Muscle of leg (tissue), 16 donors: ENCODE measurements at places on chromosomes 11 and 22. TPM values are rescaled to one million over a fixed set of nuclear protein-coding genes. Genes with fewer than 3 reads are reported as not detected.

- H3K27ac ChIP-seq, result no peak overlapping the region
- no peak for DNase-seq
- no peak overlapping the region for H3K4me3 ChIP-seq
- H3K4me1 ChIP-seq, result peaks cover 31% of the 10 kb centered on the region
These were observed 6.0 kb upstream of the BID start for GRCh38 chr22:17780116-17780740.

DNA sequence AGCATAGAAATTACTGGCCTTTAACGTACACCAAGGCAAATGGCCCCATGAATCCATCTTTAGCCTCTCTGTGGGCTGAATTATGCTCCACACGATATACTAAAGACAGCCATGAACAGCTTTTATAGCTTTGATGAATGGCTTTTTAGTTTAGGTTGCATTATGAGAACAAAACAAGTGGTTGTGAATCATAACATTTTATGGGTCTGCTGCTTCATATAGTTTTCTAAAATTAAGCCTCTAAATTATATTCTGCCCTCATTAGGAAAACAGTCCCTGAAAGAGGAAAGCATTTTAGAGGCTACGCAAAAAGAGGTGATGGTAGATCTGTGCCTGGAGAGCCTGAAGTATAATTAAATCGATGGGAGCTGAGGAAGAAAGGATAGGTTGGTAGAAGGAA, 221.3 kb downstream of the CADM1 start:
- peaks cover 2% of the 10 kb centered on the region for H3K4me1 ChIP-seq
- H3K27me3 ChIP-seq, result no peaks in the 10 kb centered on the region
- DNase-seq, result no peak
- no peak overlapping the region for H3K4me3 ChIP-seq
- H3K36me3 ChIP-seq, result no peaks in the 10 kb centered on the region

GRCh38 chr11:8290081-8290810, 26.6 kb upstream of the LMO1 start:
- no peaks in the 10 kb centered on the region for H3K27me3 ChIP-seq
- no peak for DNase-seq
- no peak overlapping the region for H3K4me3 ChIP-seq
- H3K36me3 ChIP-seq, result no peaks in the 10 kb centered on the region
- H3K4me1 ChIP-seq, result peaks cover 12% of the 10 kb centered on the region
- no peak overlapping the region for H3K27ac ChIP-seq

Gene TPCN2
- 6.8 TPM for total RNA-seq

DNA sequence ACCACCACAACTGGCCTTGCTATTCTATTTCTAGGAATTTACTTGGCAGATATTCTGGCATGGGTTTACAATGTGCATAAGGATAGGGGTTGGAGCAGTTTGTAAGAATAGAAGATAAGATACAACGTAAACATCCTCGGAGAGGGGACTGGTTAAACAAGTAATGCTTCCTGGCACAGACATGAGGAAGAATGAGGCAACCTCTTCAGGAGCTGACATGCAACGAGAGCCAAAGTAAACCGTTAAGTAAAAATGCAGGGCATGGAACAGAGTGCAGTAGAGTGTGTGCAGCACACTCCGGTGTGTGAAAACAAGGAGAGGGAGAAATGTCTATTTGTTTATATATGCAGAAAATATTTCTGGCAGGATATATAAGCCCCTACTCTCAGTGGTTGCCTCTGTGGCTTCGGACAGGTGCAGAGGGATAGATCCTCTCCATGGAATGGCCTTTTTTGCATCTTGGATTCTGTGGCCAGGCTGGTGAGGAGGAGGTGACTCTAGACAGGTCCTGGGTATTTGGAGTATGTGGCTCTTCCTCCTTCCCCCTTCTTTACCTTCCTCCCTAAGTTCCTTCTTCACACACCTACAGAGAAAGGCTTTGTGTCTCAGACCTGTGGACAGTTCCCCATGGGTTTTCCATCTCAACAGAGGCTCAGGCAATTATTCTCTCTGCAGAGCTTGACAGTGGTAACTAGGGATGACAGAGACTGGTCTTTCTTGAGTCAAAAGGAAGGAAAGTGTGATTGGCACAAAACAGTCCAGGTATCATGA, 2.5 kb downstream of the RAB36 start:
- peak; percentile 28 for DNase-seq
- H3K36me3 ChIP-seq, result no peaks in the 10 kb centered on the region
- no peak overlapping the region for H3K27ac ChIP-seq
- peaks cover 8% of the 10 kb centered on the region for H3K27me3 ChIP-seq
- peaks cover 14% of the 10 kb centered on the region for H3K4me1 ChIP-seq

DNA sequence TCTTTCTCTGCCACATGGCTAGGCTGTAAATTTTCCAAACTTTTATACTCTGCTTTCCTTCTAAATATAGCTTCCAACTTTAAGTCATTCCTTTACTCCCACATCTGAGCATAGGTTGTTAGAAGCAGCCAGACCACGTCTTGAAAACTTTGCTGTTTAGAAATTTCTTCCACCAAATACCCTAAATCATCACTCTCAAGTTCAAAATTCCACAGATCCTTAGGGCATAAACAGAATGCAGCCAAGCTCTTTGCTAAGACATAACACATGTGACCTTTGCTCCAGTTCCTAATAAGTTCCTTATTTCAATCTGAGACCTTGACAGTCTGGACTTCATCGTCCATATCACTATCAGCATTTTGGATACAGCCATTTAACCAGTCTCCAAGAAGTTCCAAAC, 749.9 kb downstream of the METTL15 start:
- DNase-seq, result peak; percentile 8
- no peaks in the 10 kb centered on the region for H3K27me3 ChIP-seq
- H3K36me3 ChIP-seq, result no peaks in the 10 kb centered on the region

Gene CREB3L1
- 14.2 TPM for total RNA-seq

DNA sequence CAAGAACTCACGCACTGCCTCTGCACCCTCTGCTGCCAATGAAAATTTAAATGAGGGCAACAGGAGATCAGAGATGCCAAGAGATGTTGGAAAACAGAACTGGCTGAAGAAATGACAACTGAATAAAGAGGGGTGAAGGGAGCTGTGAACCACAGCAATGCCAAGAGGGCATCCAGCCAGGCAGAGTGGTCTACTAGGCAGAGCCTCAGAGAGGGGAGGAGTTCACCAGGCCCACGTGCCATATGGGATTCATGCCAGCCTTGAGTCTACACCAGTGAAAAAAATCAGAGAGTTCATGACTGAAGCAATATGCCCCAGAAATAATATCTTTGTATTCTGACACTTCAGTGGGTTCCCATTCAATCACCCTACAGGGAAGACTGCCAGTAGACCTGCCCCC, 4.4 kb downstream of the APOL2 start:
- H3K36me3 ChIP-seq, result peaks cover 53% of the 10 kb centered on the region
- H3K4me1 ChIP-seq, result peaks cover 37% of the 10 kb centered on the region
- H3K27ac ChIP-seq, result no peak overlapping the region
- H3K4me3 ChIP-seq, result no peak overlapping the region
- no peak for DNase-seq

DNA sequence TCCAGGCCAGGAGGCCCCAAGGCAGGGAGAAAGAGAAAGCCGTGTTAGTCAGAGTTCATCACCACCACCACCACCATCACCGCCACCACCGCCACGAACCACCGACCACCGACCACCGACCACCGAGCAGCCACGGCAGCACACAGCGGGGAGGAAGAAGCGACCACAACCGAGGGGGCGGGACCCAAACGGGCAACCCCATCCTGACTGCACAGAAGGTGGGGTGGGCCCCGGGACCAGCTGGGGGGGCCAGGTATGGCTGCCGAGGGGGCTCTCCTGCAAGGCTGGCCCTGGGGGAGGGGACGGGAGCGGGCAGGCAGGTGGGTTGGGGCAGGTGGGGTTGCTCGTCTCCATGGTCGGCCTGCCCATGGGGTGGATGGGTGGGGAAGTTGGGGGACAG, 34.2 kb downstream of the SYT7 start:
- H3K27ac ChIP-seq, result no peak overlapping the region
- DNase-seq, result no peak
- H3K4me1 ChIP-seq, result peaks cover 16% of the 10 kb centered on the region
- no peaks in the 10 kb centered on the region for H3K36me3 ChIP-seq
- H3K4me3 ChIP-seq, result peak overlapping the region; percentile 2

DNA sequence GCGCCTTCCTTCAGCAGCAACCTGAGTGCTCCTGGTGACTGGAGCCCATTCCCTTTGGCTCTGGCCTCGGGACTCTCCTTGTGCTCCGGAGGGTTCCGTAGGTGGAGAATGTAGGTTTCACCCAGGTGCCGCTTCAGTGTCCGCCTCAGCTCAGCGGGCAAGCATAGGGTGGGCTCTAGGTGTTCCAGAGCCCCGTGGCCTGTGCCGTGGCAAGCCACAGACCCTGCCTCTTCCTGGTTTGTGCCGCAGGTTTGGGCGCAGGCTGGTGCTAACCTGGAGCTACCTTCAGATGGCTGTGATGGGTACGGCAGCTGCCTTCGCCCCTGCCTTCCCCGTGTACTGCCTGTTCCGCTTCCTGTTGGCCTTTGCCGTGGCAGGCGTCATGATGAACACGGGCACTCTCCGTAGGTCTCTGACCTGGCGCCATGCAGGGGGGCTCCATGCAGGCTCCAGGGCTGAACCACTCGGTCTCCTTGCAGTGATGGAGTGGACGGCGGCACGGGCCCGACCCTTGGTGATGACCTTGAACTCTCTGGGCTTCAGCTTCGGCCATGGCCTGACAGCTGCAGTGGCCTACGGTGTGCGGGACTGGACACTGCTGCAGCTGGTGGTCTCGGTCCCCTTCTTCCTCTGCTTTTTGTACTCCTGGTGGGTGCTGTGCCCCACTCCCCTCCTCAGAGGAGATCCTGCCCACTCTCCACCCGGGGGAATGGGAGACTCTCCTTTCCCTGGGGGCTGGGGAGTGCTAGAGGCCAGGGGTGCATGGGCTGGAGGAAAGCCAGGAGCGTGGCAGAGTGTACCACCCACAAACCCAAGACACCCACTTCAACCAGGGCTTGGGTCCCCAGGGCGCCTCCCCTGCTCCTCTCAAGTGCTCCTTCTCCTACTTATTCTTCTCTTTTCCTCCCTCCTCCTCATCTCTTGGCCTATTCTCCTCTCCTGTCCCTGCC, 2.4 kb downstream of the SLC22A12 start:
- H3K4me3 ChIP-seq, result no peak overlapping the region
- DNase-seq, result no peak
- H3K27me3 ChIP-seq, result peaks cover 8% of the 10 kb centered on the region
- no peaks in the 10 kb centered on the region for H3K36me3 ChIP-seq

DNA sequence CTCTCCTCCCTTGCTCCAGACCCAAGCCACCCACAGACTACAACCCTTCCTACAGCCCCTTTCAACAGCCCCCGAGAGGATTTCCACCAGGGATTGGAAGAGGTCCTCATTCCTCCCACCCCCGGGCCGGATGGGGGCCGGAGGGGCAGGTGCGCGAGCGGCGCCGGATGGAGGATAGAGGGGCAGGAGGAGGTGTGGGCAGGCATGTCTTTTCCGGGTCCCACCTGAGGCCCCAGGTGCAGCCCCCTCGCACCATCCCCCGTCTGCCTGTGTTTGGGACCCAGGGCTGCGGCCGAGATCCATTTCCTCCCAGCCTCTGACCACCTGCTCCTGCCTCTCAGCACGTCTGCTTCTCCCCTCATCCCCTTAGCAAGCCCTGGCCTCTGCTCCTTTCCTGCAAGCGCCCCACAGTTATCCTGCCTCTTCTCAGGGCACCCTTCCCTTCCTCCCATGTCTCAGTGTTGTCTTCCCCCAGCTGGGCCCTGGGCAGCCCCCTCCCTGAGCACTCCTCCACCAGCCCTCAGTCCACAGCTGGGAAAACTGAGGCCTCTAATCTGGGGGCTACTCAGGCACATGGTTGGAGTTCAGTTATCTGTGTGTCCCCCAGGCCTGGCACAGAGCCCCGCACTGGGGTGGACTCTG, 19.3 kb upstream of the CBX7 start:
- DNase-seq, result peak; percentile 59
- H3K27ac ChIP-seq, result peak overlapping the region; percentile 5
- H3K36me3 ChIP-seq, result no peaks in the 10 kb centered on the region
- H3K4me3 ChIP-seq, result no peak overlapping the region
- peaks cover 58% of the 10 kb centered on the region for H3K4me1 ChIP-seq
- no peaks in the 10 kb centered on the region for H3K27me3 ChIP-seq

Gene DRD4
- total RNA-seq, result 0.22 TPM

Gene SAA4
- not detected for total RNA-seq

Gene PRAME
- not detected for total RNA-seq

- no peak overlapping the region for H3K4me3 ChIP-seq
- no peak for DNase-seq
- no peaks in the 10 kb centered on the region for H3K4me1 ChIP-seq
- H3K27me3 ChIP-seq, result no peaks in the 10 kb centered on the region
- no peak overlapping the region for H3K27ac ChIP-seq
These were observed 5.6 kb downstream of the CCDC82 start for GRCh38 chr11:96384156-96384555.

Gene SMIM38
- total RNA-seq, result 0.98 TPM
